DMS153 (cell line): ENCODE measurements at places on chromosomes 2 and 18.

- DNase-seq: no peak
These were observed 137.4 kb downstream of the INSIG2 start for GRCh38 chr2:118225666-118226065.

DNA sequence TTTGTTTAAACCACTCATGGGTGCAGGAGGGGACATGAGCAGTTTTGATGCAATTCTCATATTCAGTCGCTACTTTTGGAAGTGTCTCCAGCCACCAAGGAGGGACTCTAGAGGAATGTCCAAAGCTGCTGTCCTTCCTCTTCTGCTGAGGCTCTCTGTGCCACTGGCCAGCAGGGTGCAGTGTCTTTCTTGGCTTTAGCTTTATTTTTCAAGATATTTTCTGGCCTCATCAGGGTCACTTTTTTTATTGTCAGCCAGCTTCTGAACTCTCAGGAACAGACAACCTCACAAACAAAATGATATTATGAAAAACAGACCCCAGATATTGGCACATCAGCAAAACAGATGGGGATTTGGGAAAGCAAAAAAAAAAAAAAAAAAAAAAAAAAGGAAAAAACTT is 289.3 kb upstream of the ZSWIM2 start:
- DNase-seq: no peak

GRCh38 chr18:59145055-59145454 is 5.4 kb downstream of the SEC11C start:
- peak; percentile 49 for DNase-seq

DNA sequence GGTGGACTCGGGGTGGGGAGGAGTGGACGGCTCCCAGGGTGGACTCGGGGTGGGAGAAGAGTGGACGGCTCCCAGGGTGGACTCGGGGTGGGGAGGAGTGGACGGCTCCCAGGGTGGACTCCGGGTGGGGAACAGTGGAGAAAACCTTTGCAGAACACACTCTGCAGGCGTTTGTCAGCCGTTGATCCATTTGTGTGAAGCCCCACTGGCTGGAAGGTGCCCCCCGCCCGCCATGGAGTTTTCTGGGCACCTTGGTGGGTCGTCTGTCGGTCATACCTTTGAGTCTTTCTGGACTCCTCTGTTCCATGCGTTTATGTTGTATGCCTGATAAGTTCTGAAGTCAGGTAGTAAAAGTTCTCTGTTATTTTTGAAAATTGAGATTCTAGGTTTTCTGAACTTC is 12.5 kb downstream of the CTDP1 start:
- no peak for DNase-seq

GRCh38 chr2:240795916-240796510 is 24.0 kb downstream of the KIF1A start:
- DNase-seq: no peak

- no peak for DNase-seq
These were observed 106.4 kb upstream of the CCDC85A start for GRCh38 chr2:56077359-56077915.

- no peak for DNase-seq
These were observed 689.1 kb upstream of the POU3F3 start for GRCh38 chr2:104164721-104165252.

DNA sequence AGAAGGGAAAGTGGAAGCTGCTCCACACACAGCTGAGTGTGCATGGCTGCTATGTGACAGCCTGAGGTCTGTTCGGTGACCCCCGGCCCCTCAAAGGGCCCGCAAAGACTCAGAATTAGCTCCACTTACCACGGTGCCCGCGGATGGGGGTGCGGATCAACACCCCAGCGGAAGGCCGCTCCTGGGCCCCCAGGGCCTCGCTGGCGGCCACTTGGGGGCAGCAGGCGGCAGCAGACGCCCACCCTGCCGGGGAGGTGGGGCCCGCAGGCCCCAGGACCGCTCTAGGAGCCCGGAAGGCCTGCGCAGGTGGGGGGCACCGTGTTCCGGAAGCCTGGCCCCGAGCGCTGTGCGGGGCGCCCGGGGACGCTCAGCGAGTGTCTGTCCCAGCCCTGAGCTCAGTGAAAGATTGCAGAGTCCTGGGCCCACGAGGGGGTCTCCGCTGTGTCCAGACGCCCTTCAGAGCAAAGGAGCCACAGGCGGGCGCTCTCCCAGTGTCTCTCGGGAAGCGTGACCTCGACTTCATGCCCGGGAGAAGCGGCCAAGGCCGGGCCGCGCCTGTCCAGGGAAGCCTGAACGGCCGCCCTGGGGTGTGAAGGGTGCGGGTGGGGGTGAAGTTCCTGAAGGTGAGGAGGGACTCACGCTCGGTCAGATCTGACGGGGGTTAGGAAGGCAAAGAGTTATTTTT is 118.7 kb downstream of the VAPA start:
- no peak for DNase-seq

DNA sequence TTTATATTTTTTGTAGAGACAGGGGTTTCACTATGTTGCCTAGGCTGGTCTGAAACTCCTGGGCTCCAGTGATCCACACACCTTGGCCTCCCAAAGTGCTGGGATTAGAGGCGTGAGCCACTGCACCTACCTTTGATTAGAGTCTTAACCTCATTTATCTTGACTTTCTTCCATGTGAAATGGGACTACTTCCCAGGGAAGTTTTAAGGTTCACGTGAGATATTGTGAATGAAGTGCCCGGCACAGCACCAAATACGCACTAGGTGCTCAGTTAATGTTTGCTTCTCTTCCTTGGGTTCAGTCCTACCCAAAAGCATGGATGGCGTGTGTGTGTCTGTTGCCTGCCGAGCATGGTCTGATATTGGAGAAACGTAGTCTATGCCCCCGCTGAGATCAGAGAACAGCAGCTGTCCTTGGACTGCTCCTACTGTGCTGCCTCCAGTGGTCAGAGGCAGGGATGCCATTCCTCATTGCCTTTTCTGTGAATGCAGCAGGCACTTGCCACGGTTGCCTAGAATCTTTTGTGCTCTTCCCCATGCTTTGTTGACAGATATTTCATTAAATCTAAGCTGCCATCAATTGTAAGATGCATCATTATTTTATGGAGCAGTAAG is 12.3 kb upstream of the TFCP2L1 start:
- DNase-seq: no peak

GRCh38 chr2:174673876-174674275 is 76.3 kb upstream of the WIPF1 start:
- DNase-seq: no peak

DNA sequence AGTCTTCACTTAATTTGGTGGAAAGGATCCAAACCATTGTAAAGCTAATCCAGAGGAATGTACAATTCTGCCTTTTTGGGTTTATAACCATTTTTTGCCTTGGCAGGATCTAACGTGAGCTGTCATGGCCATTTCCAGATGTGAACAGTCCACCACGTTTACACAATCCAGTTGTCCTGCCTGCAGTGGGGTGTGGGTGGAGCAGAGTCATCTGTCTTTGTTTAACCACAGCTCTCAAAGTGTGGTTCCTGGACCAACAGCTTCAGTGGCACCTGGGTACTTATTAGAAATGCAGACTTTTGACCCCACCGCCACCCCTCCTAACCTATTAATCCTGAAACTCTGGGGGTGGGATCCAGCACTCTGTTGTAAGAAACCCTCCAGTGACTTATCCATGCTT is 35.9 kb downstream of the FHOD3 start:
- DNase-seq: no peak

- DNase-seq: no peak
These were observed 1.2 kb downstream of the MBOAT2 start for GRCh38 chr2:9002313-9002636.

GRCh38 chr2:42267530-42267929 is 93.5 kb downstream of the COX7A2L start:
- DNase-seq: no peak

GRCh38 chr2:37812414-37812813 is 112.7 kb upstream of the RMDN2 start:
- no peak for DNase-seq

DNA sequence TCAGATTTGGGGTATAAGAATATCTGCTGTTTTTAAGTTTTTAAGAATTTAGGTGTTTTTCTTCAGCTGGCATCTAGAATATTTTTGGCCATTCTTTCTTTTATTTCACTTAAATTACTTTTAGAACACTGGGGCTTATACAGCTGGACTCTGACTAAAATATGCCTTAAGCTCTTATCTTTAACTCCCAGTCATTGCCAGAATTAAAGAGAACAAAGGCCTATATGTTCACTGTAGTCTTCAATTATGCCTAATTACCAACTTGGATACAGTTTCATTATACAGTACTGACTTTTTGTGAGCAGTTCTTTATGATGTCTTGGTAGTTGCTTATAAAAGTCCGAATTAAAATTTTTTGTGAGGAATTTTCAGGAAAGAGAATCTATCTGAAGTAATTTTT is 192.8 kb downstream of the ZNF407 start:
- no peak for DNase-seq

DNA sequence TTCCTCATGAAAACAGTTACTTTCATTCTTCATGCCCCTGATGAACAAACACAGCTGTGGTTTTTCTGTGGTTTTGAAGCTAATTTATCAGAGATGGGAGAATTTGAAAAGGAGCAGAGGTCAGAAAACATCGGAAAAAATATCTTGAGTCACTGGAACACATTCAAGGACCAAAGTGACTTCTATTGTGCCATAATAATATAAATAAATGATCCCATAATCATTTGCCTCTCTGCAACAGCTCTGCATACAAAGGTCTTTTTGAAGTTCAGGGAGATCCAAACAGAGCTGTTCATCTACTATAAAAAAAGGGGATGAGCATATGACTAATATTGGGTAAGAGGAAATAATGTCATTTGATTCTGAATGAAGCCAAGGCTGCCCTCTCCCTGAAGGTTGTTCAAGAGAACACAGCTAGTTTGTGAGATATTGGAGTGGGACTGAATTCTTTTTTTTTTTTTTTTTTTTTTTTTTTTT is 201.3 kb upstream of the GALNT5 start:
- peak; percentile 40 for DNase-seq

DNA sequence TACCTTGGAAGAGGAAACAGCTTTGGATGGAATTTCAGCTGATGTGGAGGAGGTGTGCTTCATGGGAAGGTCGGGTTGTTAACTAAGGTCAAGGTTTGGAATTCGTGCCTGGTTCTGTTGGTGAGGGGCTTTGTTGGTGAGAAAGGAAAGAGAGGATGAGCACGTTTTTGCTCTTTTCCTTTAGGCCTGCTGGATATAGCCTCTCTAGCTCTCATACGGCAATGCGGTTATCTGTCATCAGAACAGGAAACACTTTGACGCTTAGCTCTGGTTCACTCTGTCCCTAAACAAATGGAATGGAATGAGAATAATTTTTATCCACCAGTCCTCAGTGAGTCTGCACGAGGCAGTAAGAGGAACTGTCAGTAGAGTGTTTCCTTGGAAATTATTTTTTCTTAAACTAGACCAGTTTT is 169.7 kb upstream of the NOSTRIN start:
- DNase-seq: no peak

GRCh38 chr2:140178234-140178633 is 1398.0 kb upstream of the NXPH2 start:
- no peak for DNase-seq

DNA sequence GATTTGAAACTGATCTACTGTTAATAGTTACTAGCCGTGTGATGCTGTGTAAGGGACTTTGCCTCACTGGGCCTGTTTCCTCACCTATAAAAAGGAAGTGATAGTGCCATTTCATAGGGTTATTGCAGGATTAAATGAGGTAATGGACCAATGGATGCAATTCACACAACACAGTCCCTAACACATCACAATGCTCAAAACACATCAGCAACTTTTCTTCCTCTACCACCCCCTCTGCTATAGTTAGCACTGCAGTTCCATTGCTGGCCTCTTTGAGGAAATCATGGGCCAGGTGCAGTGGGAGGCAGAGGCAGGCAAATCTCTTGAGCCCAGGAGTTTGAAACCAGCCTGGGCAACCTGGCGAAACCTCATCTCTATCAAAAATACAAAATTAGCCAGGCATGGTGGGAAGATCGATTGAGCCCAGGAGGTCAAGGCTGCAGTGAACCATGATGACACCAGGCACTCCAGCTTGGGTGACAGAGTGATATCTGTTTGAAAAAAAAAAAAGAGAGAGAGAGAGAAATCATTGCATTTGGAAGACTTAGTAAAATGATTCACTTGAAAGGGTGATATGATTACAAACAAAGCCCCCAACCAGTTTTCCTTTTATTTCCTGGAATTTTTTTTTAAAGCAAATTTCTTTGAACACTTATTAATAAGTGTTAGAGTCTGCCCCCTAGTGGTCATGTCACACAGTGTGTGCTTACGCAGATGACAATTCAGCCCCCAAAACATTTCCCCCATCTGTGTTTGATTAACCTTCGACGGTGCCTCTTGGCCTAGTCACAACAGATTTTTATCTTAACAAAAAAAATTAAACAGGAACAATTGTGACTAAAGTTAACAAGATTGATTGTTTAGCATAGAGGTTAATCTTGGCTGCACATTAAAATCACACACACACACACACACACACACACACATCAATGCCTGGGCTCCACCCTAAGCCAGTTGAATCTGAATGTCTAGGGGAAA is 88.6 kb upstream of the BCL11A start:
- DNase-seq: no peak

DNA sequence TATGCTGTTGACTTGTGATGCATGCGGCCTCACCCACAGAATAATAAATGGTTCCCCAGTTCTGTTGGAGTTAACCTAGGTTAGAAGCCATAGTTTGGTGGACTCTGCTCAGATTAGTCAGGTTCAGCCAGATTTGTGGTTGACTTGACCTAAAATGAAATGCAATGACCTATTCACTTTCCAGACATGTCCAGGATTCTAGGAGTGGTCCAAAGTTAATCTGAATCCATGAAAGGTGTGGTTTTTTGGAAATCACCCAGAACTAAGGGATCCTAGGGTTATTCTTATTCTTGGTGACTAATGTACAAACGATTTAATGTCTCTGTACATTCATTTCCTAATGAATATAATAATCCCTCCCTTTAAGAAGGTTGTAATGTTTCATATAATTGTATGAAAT is 88.9 kb upstream of the RBBP8 start:
- DNase-seq: no peak

DNA sequence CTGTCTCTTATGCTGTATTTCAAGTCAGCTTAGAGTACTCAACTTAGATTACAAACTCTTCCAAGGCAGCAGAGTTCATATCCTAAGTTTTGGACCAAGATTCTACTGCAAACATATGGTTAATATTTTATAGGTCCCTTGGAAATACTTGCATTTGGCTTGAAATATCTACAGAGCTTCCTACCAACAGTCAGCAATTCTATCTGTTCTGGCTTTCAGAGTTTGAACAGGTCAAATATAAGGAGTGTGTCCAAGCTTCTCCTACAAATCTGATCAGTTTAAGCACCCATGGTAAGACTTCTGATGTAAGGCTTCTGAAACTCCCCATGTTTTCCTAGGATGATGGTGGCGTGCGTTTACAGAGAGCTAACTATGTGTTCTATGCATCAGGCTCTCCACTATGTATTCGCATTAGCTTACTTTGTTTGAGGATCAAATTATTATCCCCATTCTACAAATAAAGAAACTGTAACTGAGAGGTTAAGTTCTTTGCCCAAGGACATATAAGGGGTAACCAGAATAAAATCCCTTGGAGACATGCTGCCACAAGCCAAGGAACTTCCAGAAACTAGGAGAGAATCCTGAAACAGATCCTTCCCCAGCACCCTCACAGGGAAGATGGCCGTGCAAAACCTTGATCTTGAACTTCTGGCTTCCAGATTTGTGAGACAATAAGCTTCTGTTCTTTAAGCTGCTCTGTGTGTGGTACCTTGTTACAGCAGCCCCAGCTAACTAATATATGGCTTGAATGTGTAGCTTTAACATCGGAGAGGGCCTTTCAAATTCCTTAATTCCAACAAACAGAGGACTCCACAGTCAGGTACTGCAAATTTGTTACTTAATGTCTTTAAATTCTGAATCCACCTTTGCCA is 55.1 kb downstream of the ATP8B1 start:
- DNase-seq: no peak
